Stimulated activated CD8-positive, alpha-beta memory T cell treated with anti-CD3 and anti-CD28 coated beads, Interleukin-4, amount 100 ng/mL, for 1 hour (primary cell): ENCODE measurements at places on chromosomes 6 and 20.

DNA sequence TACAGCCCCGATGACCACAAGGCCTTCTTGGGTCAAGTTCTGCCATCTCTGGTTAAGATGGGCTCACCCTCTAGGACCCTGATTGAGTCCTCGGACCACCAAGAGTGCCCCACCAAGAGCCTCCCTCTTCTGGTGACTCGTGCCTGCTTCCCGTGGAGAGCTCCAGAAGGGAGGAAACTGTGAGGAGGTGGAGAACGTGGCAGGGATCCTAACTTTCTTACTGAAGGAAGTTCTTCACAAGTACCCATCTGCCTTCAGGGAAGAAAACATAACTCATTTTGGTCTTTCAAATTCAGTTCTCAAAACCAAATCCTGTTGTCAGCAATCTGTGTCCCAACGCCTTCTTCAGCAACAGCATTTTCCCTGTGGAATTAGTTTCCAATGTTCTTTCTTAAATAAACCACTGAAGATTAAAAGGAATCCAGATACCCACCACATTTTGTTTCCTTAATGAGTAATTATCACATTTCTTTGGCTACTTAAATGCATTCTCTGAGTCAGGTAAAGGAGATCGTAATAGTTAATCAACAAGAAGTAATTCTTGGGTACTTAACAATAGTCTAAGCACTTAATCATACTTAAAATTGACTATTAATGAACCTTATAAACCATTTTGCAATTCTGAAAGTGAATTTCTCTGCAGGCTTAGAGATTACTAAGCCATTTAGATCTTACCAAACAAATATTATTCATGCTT is 185.8 kb upstream of the SGK1 start:
- no peak for DNase-seq

- no peak for DNase-seq
These were observed at the start of gene ECT2L for GRCh38 chr6:138795809-138796603. TSS of gene ECT2L (plus strand) at chr6:138796087. CDS start at chr6:138813275, 17,188 bp downstream.

- no peak for DNase-seq
These were observed 34.3 kb upstream of the CD83 start for GRCh38 chr6:14083262-14083661.

GRCh38 chr6:140043762-140044378 is 669.4 kb upstream of the CITED2 start:
- no peak for DNase-seq

GRCh38 chr20:63145156-63145555 is 70.8 kb downstream of the YTHDF1 start:
- no peak for DNase-seq

GRCh38 chr20:41726727-41727126 is 108.5 kb upstream of the CHD6 start:
- no peak for DNase-seq

- no peak for DNase-seq
These were observed 1040.0 kb upstream of the MAP3K7 start for GRCh38 chr6:91626911-91627310.

DNA sequence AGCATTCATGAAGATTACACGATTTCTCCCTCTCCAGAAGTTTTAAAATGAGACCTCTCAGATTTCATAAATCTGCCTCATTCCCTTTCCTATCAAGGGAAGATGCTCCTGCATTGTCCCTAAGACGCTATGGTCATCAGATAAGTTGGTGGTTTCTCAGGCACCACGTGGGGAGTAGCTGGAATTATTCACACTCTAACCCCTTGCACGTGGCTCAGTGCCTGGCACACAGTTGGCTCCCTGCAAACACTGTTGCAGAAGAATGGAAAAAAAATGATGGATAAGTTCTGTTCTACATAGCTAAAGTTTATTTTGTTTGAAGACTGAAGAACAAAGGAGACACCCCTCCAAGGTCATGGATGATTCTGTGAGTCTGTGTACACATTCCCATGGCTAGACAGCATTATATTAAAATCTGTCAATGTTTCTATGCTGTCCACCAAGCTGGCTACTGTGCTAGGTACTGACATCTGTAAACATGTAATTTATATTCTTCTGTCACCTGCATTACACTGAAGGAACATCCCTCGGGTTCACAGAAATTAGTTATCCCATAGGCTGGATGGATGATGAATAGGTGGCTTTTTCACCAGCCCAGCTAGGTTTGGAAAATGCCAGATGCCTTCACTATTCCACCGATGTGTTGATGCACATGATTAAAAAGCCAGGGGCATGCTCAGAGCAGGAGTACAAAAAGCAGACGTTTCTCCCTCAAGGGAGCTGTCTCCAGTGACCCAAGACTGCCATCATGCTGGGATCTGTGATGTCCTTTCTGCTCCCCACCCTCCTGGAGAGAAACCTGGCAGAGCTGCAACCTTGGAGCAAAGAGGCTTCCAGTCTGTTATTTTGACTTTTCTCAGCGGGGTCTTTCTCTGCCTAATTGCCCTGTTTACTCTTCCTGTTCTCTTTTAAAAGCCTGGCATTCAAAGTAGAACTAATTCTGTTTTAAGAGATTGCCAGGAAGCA is 610.5 kb downstream of the UTRN start:
- DNase-seq: no peak

- no peak for DNase-seq
These were observed 47.4 kb downstream of the RBM38 start for GRCh38 chr20:57438552-57438951.

GRCh38 chr6:73665686-73666319 is 12.0 kb upstream of the SLC17A5 start:
- no peak for DNase-seq

GRCh38 chr20:12963416-12963815 is 45.4 kb upstream of the SPTLC3 start:
- DNase-seq: no peak

DNA sequence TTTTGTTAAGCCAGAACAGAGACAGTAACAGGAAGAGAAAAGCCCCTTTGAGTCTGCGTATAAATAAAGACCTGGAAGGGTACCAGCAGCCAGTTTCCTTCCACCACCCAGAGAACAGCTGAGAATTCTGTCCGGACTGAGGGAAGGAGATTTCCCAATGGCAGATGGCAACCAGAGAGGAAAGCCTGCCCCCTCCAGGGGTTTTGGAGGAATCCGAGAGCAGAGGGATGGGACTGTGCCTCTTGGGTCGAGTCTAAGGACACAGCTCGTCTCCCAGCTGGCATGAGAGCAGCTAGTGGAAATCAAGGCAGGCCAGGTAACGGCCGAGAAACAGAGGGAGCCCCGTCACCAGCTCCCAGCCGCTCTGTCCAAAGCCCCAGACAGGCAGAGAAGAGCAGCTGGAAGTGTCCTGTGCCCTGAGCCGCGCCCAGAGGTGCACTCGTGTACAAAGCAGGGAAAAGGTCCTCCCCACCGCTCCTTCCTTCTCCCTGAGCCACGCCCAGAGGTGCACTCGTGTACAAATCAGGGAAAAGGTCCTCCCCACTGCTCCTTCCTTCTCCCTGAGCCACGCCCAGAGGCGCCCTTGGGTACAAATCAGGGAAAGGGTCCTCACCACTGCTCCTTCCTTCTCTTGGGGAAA is 134.0 kb upstream of the SNX9 start:
- DNase-seq: no peak

DNA sequence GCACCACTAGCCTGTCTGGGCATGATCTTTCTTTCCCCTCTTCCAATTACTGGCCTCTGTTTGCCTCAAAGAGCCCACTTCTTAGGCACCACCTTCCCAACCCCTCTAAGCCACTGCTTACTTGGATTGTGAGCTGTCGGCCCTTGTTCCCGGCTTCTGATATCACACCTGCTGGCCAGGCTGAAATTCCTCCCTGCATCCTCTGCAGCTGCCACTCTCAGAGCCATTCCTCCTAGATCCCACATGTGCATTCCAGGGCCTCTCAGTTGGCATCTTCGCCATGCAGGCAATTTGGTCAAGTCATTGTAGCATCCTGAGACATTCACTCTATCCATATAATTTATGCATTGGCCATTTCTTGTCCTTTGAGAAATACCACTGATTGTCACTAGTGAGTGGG is 135.9 kb downstream of the OLIG3 start:
- no peak for DNase-seq

DNA sequence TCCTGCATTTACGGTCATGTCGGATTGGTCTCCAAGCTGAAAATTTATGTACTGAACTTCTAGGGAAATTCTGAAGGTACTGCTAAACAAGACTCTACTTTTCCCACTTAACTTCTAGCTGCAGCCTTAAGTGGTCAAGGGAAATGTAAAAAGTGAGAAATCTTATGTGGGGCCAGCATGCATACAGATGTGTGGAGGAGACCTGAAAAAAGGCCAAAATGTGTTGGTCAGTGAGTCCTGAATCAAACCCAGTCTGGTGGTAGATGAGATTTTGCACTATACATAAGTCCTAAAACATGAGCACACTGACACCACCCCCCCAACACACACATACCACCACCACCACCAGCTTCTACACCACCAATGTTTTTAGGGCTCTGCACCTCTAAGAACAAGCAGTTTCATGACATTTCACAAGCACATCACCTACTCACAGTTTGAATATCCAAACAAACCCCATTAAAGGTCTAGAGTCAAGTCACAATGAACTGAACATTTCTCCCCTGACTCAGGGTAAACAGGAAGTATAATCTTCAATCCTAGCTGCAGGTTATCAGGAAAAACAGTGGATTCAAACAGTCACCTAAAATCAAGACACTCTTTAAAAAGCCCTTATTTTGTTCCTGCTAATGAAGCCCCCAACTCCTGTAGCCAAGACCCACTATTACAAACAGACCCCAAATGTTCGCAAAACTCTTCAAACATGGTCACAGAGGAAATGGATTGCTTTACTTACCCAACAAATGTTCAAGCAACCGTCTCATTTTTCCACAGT is 1.6 kb downstream of the ZMYND8 start:
- no peak for DNase-seq

DNA sequence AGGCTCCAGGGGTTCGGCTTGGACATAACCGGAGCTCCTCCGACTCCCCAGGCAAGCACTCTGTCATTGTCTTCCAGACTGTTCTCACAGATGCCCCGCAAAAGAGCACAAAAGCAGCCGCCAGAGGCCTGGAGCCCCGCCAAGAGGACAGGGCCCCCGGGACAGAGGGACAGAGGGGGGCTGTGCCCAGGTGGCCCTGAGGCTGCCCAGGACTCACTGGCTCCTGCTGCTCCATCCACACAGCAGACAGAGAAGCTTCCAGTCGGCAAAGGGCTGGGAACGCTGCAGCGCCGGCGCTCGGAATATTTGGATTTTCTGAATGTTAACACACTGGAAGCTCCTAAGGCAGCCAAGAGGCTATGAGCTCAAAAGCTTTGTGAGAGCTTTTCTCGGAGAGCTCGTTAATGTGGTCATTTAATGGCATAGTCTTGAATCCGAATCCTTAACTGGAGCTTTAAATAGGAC is 68.0 kb upstream of the QKI start:
- no peak for DNase-seq

GRCh38 chr6:144265061-144265357 is 20.1 kb upstream of the UTRN start:
- DNase-seq: no peak

- DNase-seq: no peak
These were observed 244.2 kb downstream of the NRN1 start for GRCh38 chr6:5762561-5762968.

GRCh38 chr20:37316116-37316774 is 26.8 kb downstream of the MANBAL start:
- DNase-seq: no peak

GRCh38 chr20:45305262-45305661 is 1.4 kb upstream of the RBPJL start:
- DNase-seq: no peak

DNA sequence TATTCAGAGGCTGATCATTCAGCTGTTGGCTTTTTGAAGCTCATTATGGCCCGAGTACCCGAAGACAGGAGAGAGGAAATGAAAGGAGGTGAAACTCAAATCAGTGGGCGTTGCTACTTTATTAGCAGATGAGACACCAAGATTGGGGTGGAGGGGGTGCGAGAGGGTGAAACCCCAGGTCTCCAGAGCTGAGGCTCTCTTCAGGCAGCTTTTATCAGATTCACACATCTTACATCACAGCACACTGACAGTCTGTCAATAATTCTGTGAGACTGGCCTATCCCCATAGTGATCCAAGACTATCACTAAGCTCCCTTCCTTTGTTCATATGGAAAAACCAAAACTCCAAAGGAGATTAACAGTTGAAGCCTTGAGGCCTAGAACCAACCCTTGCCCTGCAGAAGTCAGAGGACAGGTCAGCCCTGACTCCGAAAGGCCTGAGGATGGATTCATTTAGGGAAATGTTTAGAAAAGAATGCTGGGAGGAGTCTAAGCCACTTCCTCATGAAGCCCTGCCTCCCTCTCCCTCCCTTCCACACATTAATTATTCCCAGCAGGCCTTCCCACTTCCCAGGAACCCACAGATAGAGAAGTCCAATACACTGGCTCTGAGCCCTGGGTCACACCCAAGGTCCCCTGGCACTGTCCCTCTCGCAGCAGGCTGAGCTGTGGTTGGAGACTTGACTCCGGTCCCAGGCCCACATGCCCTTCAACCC is 23.2 kb downstream of the TRERF1 start:
- DNase-seq: no peak

DNA sequence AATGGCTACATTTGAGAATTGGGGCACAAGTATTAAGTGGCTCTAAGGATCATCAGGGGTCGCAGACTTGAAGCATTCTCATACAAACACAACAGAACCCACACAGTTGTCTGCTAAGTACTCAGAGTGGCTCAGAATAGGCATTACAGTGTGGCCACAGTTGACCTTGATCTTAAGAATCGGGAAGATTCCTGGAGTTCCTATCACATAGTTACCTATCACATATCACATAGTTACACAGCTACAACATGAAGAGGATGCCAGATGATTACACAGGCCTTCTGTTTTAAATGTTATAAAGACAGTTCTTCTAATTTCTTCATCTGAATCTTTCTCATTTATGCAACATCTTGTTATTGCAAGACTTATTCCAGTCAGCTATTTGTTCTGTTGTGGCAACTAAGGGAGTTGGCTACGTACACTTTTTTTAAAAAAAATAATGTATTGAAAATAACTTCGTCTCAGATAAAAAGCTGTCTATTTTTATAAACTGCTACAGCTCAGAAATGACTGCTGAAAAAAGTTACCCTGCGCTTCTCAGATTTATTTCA is 129.0 kb downstream of the REV3L start:
- DNase-seq: no peak

DNA sequence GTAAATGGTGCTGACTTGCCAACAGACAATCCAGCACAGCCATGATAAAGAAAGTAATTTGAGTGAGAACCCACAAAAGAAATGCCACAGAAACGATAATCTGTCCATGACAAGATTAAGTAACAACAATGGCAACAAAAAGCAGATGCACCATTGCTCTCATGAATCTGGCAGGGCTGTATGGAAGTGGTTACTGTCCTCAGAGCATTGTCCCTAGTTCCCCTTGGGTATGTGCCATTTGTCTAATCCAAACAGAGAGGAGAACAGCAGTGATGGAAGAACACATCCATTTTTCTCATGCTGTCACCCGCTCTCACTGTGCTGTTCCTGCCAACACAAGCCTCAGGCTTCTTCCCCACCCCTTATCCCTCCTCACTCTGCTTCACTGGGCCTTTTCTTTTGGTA is 65.8 kb downstream of the REV3L start:
- DNase-seq: no peak
